Cerebellum (tissue), 4 donors: ENCODE measurements at places on chromosomes 5 and 9. TPM values are rescaled to one million over a fixed set of nuclear protein-coding genes. Genes with fewer than 3 reads are reported as not detected.

- DNase-seq, result peak; percentile 60
Observed at GRCh38 chr5:178204935-178205748, 809 bp downstream of the HNRNPAB start.

GRCh38 chr9:79801459-79801858, 229.7 kb downstream of the TLE4 start:
- no peak for DNase-seq

DNA sequence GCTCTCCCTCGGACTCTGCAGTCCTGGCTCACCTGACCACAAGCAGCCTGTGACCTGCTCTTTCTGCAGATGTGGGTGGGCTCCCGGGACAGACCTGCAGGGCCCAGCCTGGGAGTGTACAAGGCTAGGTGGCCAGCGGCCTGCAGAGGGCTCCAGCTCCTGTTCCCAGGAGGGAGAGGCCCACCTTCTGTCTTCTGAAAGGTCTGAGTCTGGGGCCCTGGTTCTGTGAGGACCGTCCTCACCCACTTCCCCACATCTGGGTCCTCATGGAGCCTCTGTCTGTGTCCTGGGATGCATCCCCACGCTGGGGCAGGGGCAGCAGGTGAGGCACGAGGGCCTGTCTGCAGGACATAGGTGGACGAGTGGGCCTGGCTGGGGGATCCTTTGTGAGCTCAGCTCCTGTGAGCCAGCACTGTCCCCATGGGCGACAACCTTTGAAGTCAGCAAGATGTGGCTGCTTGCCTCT, 43.7 kb downstream of the PHF2 start:
- DNase-seq, result no peak

DNA sequence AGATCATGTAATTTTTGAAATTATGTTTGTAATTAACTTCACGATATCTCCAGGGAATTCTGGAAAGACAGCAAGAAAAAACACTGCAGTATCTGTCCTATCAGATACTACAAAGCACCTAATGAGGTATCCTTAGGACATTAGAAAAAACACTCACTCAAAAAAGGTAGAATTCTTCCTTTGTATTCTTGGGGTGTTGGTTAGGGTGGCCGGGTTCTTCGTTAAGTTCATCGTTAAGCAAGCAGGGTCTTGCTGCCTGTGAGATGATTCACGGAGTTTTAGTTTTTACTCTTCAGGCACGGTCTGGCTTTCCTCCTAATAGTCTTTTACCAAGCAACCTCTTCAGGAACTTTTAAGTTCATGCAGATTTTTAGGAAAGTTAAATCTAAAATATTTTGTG, 91.4 kb upstream of the IRX4 start:
- DNase-seq, result no peak

DNA sequence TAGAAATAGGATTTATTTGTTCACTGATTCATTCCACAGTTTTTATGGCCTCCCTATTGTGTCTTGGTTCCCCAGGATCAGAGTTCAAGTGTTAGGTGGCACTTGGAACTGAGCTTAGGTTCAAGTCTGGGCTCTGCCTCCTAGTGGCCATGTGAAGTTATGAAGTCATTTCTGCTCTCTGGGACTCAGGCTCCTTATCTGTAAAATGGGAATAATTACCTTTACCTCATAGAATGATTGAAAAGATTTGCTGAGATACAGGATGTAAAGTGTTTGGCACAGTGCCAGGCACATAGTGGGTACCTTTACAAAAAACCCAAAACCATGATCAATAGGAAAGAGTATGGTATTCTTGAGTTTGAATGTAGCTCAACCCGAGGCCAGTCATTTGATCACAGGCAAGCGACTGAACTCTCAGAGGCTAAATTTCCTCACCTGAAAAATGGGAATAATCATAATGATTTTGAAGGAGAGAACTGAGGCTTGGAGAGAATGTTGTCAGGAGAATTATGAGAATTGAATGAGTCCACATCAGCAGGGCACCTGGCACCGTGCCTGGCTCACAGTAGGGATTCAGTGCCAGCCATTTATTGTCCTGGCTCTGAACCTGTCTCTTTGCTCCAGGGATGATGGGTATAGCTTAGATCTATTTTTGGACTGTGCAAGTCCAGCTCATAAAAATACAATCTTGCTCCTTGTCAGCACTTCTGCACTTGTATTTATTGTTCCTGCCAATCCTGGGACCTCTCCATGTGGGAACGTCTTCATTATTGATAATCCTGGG, 10.8 kb downstream of the NSG2 start:
- DNase-seq, result peak; percentile 76

GRCh38 chr5:134521841-134522240, 3.6 kb upstream of the JADE2 start:
- no peak for DNase-seq

DNA sequence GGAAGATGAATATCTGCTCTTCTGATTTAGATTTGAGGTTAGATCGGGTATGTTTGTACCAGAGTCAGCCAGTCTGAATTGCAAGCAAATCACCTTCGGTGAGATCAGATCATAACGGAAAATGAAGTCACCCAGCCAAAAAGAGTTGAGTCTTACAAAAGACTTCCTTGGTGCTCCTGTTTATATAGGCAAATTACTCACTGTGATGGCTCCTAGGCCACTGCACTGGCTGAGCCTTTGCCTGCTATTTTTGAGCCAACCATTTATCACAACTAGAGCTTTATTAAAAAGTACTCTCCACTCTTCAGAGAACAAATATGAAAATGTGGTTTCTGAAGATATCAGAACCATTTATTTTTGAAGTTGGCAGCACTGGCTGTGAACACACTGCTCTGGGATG, 277.7 kb upstream of the PCSK5 start:
- DNase-seq, result no peak

GRCh38 chr5:138240650-138241385, 27.7 kb upstream of the CDC23 start:
- no peak for DNase-seq

DNA sequence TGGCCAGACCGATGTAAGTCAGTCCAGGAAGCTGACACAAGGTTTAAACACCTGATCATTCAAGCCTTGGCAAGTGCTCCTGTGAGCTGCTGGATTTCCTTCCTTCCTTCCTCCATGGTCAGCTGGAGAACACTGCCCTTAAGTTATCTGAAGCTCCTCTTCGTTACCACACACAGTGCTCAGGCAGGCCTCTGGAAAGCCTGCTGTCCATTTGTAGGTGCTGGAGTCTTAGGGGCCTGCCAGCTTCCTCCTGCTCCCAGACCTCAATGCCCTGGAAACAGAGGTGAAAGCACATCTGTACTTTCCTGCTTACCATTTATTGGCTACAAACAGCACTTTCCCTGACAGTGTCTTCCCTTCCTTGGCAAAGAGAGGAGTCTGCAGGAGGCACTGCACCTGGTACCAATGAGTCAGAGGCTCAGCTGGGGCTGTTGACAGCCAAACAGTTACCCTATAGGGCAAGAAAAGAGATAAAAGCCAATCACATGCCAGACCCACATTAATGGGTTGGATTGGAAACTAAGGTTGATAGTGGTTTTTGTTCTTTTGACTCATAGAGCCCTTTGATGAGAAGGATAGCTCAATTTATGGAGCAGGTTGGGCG, 72.6 kb upstream of the PUM3 start:
- no peak for DNase-seq

- no peak for DNase-seq
Observed at GRCh38 chr9:126448865-126449577, 122.4 kb downstream of the MVB12B start.

GRCh38 chr9:117403403-117403811, 11.4 kb downstream of the ASTN2 start:
- peak; percentile 18 for DNase-seq

GRCh38 chr5:155015239-155015638, 1.7 kb downstream of the KIF4B start:
- no peak for DNase-seq

DNA sequence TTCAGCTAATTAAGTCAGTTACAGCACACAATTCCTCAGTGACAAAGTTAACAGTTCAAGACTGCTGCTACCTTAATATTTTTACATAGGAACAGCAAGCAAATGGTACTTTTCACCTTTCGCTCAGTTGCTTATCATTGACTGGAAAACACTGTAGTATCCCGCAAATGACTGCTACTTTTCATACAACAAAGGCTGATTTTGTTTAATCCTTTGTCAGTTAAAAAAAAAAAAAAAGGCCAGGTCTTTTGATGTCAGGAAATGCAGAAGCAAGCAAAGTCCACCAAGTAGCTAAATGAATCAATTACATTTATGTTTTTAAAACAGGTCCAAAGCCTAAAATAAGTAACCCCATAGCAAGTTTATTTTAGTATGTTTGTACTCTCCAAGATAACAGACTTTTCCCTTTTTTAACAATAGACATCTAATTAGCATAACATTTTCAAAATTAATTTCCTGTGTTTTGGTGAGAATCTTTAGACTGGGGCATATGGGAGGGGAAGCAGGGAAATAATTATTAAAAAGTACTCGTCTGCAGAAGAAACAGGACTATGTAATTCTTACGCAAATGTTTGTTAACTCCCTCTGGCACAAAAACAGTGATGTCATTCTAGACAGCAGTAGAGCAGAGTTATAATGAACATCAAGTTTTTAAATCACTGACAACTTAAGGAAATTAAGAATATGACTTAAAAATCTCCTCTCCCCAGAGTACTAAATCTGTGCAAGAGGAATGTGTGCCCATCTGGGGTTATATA, 9.6 kb downstream of the PFDN1 start:
- no peak for DNase-seq

DNA sequence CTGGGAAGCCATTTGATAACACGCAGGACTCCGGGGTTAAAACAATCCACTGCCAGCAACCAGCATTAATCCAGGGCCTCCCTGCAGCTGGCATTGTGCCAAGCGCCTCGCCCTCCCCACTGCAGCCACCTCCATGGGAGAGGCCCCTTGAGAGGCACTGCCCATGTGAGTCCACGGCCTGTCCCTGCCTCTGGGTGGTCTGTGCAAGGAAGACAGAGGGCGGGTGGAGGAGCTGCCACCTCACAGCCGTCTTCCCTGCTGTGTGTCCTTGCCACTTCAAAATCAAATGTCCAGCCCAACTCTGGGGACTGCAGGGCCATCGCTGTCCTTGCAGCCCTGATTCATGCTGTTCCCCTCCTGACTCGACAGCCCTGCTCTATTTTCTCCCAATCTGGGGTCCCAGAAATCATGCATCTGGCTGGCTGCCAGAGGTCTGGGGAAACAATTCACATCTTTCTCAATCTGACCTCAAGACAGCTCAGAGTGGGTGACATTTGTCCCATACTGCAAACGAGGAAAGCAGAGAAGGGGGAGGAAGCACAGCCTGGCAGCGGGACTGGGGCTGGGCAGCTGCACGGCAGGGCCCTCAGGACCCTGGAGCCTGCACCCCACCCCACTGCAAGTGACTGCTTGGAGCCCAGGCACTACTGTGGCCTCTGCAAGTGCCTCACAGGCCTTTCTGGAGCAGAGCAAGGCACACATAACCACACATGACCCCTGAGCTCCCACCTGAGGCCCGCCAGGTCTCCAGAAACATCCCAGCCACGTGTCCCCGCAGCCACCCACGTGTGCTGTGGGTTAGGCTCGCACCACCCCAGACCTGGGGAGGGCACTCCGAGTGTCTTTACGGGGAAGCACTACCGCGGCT, 15.7 kb downstream of the BRD3OS start:
- DNase-seq, result no peak

GRCh38 chr5:111930449-111930848, 173.5 kb upstream of the NREP start:
- DNase-seq, result no peak

GRCh38 chr9:135718616-135719015, 16.6 kb downstream of the KCNT1 start:
- no peak for DNase-seq

GRCh38 chr5:39223565-39224156, 4.3 kb upstream of the FYB1 start:
- DNase-seq, result no peak

DNA sequence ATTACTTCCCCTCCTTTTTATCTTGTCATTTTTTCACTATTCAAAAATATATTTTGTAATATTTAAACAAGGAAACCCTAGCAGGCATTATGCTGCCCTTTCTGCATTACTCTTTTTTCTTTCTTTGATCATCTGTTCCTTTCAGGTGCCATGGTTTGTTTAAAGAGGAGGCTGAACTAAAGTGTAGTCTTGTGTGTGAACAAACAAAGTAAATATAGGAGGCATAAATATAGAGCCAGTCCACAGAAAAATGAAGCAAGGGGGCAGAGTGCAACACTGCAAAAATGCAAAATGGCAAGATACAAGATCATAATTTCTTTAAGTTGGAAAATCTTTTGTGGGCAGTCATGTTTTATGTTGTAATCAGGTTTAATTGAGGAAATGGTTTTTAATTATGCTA, 947.3 kb upstream of the COX7C start:
- DNase-seq, result no peak

DNA sequence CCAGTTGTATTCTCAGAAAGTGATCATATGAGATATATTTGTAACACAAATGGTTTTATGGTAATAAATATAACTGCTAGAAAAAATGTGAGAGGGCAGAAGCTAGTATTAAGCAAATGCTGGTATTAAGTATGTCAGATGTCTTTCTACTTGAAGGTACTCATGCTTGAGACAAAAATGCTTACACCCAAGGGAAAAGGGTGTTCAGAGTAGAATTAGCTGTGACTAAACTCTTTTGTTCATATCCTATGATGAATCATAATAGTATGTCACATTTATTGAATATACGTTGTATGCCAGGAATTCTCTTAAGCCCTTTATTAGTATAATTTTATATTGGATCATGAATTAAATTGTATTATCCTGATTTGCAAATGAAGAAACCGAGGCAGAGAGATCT, 2.2 kb downstream of the ADGRV1 start:
- DNase-seq, result no peak

DNA sequence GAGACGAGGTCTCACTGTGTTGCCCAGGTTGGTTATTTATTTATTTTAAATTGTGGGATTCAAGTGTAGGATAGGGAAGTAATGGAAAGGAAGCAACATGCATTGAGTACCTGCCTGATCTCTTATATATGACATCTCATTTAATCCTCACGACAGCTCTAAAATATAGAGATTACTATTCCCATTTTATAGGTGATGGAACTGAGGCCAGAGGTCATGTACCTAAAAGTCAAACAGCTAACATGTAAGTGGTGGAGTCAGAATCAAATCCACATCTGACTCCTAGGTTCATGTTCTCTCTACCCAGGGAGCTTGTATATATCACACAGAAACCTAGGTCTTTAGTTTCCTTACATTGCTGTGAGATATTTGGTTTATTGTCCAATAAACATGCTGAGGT, 26.1 kb upstream of the MATR3 start:
- DNase-seq, result no peak

GRCh38 chr5:143606043-143606752, 202.7 kb upstream of the NR3C1 start:
- no peak for DNase-seq

DNA sequence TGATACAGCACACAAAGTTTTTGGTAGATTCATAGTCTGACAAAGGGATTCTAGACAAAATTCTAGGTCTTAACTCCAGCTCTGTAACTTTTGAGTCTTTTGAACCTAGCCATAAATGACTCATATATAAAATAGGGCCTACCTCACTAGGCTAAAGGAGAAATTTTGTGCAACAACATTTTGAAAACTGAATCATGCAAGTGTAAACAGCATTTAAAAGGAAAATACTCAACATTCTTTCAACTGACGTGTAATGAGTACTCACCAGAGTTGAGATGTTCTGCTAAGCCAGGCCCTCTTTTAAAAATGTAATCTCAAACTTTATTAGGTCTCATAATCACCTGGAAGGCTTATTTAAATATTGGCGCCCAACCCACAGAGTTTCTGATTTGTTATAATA, 113.2 kb downstream of the STK32A start:
- no peak for DNase-seq

SGCD gene
- 10.5 TPM for total RNA-seq

C9orf72 gene
- 62.6 TPM for total RNA-seq

RRAGA gene
- total RNA-seq, result 44.5 TPM

FAXDC2 gene
- 9.4 TPM for total RNA-seq

GARNL3 gene
- 87.7 TPM for total RNA-seq

PRRX2 gene
- total RNA-seq, result not detected

TAF1L gene
- total RNA-seq, result not detected

LTC4S gene
- 2.7 TPM for total RNA-seq
